ENCODE measurements at places on chromosomes 3 and 15. TPM values are rescaled to one million over a fixed set of nuclear protein-coding genes. Genes with fewer than 3 reads are reported as not detected.

Gene GAP43
- total RNA-seq: not detected

Gene GCSAM
- total RNA-seq: 6.9 TPM

Gene SLC12A1
- total RNA-seq: not detected

Gene PLD1
- 0.29 TPM for total RNA-seq

DNA sequence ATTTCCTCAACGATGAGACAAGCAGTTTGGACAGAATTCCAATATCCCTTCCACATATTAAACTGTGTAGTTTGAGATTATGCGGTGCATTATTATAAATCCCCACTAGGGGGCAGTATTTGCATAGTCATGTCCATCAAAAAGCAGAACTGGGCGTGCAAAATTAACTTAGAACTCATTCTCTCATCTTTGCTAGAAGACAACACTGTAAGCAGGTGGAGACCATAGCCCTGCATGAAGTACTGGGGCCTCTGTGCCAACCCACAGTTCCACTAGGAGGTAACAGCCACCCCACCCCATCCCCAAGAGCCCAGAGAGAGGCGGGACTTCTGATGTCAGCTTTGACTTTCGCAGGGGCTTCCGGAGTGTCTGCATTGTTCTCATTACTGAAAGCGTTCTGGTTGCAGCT is 106.6 kb upstream of the TMC3 start:
- H3K27me3 ChIP-seq: peaks cover 2% of the 10 kb centered on the region
- H3K4me1 ChIP-seq: no peaks in the 10 kb centered on the region
- no peak overlapping the region for H3K27ac ChIP-seq
- H3K4me3 ChIP-seq: no peak overlapping the region
- DNase-seq: peak; percentile 41

DNA sequence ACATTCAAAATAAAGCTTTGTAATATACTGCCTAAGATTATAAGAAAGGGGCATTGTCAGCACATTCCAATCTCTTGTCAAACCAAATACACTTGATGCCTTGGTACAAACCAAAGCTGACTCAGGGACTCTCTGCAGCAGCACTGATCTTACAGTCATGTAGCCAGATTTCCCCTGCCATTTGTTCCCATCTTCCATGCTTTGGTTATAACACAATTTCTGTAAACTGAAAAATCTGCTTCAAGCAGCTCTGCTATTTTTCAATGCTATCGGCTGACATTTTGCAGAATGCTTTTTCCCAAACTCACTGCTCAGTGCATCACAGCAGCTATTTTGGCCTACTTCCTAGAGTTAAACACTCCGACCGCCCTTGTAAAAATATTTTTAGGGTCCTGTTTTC is 18.2 kb downstream of the PLOD2 start:
- DNase-seq: no peak
- H3K36me3 ChIP-seq: no peaks in the 10 kb centered on the region
- no peak overlapping the region for H3K27ac ChIP-seq
- H3K4me3 ChIP-seq: no peak overlapping the region

- DNase-seq: no peak
- H3K4me3 ChIP-seq: no peak overlapping the region
- H3K27me3 ChIP-seq: no peaks in the 10 kb centered on the region
- H3K4me1 ChIP-seq: peaks cover 25% of the 10 kb centered on the region
- peak overlapping the region; percentile 28 for H3K27ac ChIP-seq
Measured at GRCh38 chr15:85036716-85037115, 55.1 kb downstream of the PDE8A start.

DNA sequence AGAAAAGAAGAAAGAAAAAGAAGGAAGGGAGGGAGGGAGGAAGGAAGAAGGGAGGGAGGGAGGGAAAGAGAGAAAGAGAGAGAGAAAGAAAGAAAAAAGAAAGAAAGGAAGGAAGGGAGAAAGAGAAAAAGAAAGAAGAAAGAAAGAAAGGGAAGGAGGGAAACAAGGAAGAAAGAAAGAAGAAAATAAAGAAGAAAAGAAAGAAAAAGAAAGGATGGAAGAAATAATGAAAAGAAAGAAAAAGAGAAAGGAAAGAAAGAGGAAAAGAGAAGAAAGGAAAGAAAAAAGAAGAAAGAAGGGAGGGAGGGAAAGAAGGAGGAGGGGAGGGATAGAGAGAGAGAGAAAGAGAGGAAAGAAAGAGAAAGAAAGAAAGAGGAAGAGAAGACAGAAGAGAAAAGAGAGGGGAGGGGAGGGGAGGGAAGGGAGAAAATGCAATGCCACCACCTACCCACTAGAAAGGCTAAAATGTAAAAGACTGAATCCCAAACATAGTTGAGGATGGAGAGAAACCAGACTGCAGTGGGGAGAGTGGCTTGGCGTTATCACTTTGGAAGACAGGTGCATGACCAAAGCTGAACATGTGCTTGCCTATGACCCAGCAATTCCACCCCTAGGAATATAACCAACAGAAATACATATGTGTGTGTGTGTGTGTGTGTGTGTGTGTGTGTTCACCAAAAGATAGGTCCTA is 66.9 kb upstream of the KLF13 start:
- DNase-seq: no peak
- H3K27me3 ChIP-seq: peaks cover 4% of the 10 kb centered on the region
- peaks cover 77% of the 10 kb centered on the region for H3K4me1 ChIP-seq

- no peak for DNase-seq
- no peak overlapping the region for H3K27ac ChIP-seq
Measured at GRCh38 chr3:11808231-11808630, 38.5 kb downstream of the TAMM41 start.

Measured in activated CD8-positive, alpha-beta T cell treated with anti-CD3 and anti-CD28 coated beads, Interleukin-2, amount 10 ng/mL, durations not matched to agents 7 days and 5 days (primary cell).